EH (cell line): ENCODE measurements at places on chromosomes 5 and 9.

DNA sequence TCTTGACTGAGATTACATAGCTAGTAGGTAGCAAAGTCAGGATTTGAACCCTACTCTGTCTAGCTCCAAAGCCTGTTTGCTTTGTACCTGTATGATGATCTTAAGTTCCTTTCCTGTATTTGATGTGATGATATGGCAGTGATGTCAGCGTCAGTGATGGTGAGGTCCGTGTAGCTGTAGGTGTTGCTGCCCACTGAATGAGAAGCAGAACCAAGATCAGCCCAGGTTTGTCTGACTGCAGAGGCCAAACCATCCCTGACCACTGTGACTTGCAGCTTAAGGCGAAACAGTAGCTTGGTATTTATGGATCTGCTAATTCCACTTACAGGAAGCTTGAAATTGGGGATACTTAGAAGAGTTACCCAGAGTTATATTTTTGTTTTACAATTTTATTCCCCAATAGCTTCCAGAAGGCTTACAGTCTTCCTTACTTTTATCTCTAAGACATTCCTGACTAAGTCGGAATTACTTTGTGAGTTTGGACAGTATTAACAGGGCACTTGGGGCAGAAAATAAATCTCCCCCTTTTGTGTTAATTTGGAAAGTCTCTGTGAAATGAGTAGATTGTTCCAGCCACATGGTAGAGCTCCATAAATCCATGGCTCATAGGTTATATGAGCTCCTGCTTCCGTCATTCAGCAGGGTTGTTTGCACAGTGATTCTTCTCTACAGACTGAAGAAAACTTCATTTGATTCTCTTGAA is 273.4 kb downstream of the NR3C1 start:
- no peak for DNase-seq

DNA sequence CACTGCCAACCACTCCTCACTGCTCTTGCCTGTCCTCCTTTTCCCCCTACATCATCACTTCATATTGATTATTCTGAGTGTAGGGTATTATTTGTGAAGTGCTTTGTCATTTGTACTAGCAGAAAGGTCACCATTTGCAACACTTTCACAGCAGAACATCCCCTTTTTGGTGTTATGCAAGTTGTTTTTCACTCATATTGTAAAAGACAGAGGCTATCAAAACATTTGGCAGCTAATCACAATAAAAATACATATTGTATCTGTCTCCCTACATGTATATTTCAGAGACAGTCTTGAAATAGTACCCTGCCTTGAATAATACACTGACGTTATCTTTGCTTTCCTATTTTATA is 82.3 kb downstream of the ANXA1 start:
- DNase-seq: no peak

- DNase-seq: no peak
Measured at GRCh38 chr5:172617817-172618216, 23.2 kb upstream of the NEURL1B start.

- DNase-seq: no peak
Measured at GRCh38 chr5:43357067-43357466, 43.9 kb upstream of the HMGCS1 start.

DNA sequence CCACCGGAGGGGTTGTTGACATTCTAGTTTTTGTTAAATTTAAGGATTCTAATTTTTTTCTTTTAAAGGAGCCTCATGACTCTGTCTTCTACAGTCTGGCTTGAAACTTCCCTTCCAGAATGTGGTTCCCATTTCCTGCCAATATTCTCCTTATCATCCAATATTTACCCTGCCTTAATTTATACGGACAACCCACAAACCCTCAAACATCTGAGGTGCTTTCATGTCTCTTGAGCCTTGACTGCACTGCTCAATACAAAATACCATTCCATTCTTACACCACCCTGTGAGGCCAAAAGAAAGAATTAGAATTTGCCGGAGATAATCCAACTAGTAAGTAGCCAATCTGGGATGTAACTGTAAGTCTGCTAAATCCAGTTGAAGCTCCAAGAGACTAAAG is 346.5 kb downstream of the SPOCK1 start:
- no peak for DNase-seq

DNA sequence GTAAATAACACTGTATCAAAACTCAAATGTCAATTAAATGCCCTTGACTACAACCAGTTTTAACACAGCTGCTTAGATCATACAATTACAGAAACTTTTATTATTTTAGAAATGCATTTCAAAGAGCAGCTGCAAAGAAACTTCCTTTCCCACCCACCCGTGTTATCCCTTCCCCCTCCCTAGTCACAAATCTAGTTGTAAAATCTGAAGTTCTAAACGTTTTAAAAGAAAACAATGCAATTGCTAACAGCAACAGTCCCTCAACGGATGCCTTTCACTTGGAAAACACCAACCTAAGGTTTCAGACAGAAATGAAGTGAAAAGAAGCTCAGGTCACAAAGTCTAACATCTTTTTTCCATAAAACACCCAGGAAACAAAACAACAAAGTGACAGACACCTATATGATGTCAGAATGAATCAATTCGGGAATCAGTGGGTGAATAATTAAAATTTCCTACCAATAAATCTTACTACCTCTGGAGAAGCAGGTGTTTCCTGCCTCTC is 100.3 kb downstream of the FBXW11 start:
- no peak for DNase-seq

DNA sequence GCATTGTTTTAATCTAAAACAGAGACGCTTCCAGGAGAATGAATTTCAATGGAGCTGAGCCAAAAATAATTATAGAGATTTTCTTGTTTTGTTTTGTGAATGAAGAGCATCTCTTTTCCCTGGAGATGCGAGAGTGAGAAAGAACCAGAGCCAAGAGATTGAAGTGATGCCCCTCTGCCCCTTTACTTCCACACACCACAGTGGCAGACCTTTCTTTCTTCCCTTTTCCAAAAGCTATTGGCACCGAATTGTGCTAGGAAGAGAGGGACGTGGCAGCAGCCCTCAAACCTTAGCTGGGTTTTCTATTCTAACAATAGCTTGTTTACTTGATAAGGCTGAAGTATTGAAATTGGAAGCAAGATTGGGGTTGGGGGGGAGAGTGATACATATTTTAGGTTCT is 133.0 kb upstream of the TMEM161B start:
- DNase-seq: no peak

DNA sequence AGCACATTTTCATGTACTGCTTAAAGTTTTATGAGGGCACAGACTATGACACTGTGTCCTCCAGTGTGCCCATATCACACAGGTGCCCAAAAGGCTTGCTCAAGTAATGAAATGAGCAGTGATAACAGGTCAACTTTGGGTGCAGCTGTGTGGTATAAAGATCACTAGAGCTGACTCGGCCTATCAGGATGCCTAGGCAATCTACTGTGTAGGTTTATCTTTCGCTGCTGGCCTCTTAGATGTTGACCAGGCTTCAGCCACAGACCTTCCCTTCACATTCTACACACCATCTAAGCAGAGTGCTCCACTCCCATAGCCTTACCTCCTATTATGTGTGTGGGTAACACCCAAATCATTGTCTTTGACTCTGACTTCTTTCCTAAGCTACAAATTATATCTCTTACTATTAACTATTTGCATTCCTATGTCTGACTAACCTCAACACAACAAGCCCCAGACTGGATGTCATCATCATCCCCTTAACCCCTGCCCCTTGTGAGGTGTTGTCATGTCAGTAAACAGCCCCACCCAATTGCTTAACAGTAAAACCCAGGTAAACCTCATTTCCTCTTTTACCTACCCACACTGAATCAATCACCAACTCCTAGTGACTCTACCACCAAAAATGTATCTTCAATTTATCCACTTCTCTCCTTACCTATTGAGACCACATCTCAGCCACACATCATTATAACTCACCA is 2.5 kb downstream of the SREK1IP1 start:
- DNase-seq: peak; percentile 27

DNA sequence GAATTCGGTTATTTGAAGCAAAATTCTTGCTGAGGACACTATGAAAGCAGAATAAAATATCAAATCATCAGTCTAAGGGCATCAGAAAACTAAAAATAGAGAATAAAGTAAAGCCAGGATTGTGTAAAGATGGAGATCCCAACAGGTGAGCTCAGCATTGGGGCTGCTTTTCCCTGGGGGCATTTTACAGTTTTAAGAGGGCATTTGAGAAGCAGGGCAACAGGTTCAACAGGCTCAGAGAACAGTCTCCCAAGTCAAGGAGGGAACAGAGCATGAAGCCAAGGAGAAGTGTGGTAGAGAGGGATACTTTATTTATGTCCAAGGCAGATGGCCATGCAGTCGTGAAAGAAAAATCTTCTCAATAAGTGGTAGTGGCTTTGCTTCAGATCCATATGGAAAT is 145.4 kb downstream of the SYK start:
- no peak for DNase-seq

DNA sequence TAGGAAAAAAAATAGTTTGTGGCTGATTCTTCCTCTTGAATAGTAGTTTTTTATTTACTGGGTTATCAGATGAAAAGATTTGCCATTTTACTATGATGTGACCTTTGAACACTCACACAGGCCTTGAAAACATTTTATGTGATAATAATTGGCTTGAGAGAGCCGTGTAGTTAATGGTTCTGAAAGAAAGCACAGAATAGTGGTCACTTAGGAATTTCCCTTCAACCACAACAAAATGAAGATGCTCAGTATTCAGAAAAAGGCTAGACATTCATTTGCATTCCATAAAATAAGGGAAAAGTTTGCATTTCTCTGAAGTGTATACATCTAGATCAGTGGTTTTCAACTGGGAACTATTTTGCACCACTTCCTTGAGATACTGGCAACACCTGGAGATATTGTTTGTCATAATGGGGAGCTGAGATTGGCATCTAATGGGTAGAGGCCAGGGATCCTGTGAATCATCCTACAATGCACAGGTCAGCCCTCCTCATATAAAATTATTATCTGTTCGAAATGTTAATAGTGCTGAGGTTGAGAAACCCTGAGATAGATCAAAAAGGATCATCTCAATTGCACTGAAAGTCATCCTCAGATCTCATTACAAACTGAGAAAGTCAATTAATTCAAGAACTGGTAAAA is 446.4 kb upstream of the CCNG1 start:
- DNase-seq: no peak

- DNase-seq: no peak
Measured at GRCh38 chr5:127353327-127353726, 62.7 kb downstream of the MEGF10 start.

DNA sequence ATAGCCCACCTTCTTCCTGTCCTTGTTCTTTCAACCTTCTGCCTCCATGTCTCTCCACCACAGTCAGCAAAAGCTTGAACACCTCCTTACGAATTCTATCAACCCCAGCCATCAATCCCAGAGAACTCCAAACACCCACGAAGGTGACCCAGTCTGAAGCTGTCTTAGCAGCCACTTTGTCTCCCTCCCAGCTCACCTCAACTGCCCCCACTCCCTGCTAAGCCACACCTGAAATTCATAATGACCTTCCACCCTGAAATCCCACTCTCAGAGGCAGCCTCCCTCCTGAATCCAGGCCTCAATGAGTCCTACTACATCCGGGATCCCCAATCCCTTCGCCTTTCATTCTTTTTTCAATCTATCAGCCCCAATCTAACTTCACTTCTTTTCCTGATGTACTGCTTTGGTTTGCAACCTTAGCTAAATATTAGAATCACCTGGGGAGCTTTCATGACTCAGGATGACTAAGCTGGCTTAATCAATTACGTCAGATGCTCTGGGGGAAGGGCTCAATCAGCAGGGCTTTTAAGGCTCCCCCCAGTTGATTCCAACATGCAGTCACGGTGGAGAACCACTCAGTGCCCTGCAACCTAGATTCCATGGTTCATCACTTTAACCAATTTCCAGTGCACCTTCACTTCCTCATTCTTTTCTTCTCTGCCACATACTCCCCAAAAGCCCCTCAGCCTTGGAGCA is 32.2 kb downstream of the BHMT start:
- peak; percentile 31 for DNase-seq

DNA sequence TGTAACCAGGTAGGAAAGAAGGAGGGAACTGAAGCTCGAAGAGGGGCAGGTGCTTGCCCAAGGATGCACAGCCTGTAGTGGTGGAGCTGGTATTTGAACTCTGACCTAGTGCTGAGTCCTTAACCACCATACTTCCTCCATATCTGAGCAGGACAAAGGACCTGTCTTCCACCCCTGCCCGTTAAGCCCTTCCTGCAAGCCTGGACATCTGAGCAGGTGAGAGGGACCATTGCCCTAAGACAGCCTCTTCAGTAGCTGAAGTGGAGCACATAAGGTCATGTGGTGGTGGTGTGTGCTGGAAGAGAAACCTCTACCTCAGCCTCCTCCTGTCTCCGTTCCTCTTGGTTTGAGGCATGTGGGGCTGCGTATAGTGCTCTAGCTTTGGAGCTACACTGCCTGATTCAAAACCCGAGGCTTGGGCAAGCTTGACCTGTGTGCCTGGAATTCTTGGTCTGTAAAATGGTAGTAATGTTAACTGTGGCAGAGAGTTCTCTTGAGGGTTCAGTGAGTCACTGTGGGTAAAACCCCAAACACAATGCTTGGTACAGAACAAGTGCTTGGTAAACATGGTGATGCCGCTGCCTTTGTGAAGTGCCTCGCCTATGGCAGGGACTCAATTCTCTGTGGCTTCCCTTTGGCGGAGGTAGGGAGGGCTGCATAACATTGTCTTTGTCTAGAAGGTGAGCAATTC is 7.4 kb downstream of the GALNT10 start:
- DNase-seq: peak; percentile 51

DNA sequence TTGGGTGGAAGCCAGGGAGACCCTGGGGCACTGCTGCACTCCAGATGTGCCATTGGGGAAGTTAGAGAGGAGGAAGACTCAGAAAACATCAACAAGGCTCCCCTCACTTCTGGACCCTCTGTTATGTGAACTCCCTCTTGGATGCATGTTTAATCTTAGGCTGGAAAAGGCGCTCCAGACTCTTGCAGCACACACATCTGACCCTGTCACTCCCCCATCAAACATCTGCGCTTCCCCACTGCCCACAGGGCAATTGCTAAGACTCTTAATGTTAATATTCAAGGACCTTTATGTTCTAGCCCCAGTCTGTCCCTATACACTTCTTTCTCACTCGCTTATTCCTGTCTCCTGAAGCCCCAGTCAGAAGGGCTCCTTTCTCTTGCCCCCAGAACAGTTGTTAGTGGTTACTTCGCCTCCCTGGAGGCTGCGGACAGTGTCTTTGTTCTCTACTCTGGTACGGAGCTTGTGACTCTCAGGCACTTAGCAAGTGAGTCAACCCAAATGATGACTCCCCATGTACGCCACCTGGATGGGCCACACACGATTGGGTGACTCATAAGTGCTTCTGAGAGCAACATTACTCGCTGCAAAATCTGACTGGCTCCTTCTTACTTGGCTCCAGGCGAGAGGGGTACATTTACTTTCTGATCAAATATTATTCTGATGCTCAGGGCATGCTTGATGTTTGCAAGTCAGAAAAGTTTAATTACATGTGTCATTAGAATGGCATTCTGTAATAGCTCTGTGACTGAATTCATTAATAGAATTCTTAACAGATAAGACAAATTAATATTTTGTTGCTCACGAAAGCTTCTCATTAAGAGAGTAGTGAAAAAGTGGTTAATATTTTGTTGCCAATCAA is 193.6 kb downstream of the HSPA4 start:
- peak; percentile 84 for DNase-seq
